ENCODE measurements at places on chromosomes 7 and 10.

- DNase-seq = no peak
- no peaks in the 10 kb centered on the region for H3K36me3 ChIP-seq
- no peaks in the 10 kb centered on the region for H3K27me3 ChIP-seq
- no peak overlapping the region for H3K27ac ChIP-seq
- no peaks in the 10 kb centered on the region for H3K4me1 ChIP-seq
Observed at GRCh38 chr10:10225136-10225676, 792.5 kb upstream of the CELF2 start.

DNA sequence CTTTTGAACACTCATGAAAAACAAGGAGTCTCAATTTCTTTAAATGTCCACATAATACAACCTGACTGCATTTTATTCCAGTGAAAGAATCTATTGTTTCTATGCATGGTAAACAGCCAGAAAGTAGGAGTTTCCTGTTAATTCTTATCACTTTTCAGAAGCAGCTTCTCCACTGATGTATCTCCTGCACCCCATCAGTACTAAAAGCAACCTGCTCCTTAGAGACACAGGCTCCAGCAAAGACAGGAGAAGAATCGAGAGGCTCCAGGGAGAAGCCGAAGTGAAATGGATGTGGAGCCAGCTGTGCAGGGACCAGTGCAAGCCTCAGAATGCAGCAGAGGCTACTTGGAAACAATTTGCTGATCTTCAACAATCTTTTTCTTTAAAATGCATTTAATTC lies 16.4 kb upstream of the C10orf120 start:
- H3K36me3 ChIP-seq = no peaks in the 10 kb centered on the region
- H3K4me1 ChIP-seq = no peaks in the 10 kb centered on the region
- no peak for DNase-seq
- H3K27me3 ChIP-seq = peaks cover 85% of the 10 kb centered on the region
- no peak overlapping the region for H3K27ac ChIP-seq

DNA sequence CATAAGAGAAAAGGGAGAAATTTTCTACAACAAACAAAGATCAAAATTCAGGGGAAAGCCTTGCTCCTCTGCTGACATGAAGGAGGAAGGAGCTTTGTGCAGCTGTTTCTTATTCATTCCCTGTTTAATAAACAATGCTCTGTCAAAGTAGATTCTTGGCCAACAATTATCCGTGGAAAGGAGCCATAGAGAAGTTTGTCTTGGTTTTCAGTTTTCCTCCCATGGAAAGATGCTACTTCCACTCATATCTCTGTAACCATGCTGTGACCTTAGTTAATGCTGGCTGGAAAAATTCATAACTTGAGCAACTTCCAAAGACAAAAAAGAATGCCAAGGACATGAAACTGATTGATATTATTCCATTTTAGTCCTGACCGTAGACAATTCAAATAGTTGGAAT lies 8.1 kb downstream of the DDC start:
- H3K36me3 ChIP-seq = no peaks in the 10 kb centered on the region
- DNase-seq = no peak
- H3K4me1 ChIP-seq = no peaks in the 10 kb centered on the region
- no peak overlapping the region for H3K4me3 ChIP-seq

GRCh38 chr10:10462151-10462941 lies 555.3 kb upstream of the CELF2 start:
- no peaks in the 10 kb centered on the region for H3K27me3 ChIP-seq
- no peak overlapping the region for H3K4me3 ChIP-seq
- no peak for DNase-seq
- H3K27ac ChIP-seq = no peak overlapping the region

DNA sequence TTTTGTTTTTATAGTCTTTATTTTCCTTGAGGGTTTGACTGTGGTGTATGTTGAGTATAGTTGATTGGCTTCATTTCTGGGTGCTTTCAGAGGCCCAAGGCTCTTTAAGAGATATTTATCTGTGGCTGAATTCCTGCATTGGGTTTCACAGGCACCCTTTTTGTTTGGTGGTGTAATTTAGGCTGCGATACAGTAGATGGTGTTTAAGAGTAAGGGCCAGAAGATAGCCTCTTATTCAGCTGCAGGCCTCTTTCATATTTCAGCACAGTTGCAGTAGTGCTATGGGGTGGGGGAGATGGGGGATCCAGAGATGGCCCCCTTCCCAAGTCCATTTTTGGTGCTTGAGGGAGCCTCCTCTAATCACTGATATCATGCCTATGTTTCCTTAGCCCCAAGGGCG lies 69.7 kb downstream of the MGAM2 start:
- no peak overlapping the region for H3K27ac ChIP-seq
- no peaks in the 10 kb centered on the region for H3K27me3 ChIP-seq
- no peak for DNase-seq
- H3K36me3 ChIP-seq = no peaks in the 10 kb centered on the region
- no peak overlapping the region for H3K4me3 ChIP-seq

- peaks cover 85% of the 10 kb centered on the region for H3K4me1 ChIP-seq
- no peaks in the 10 kb centered on the region for H3K27me3 ChIP-seq
- H3K36me3 ChIP-seq = no peaks in the 10 kb centered on the region
- peak; percentile 84 for DNase-seq
- no peak overlapping the region for H3K4me3 ChIP-seq
Observed at GRCh38 chr10:71232089-71232998, 20.0 kb downstream of the UNC5B start.

GRCh38 chr10:133159611-133159949 lies 439 bp upstream of the KNDC1 start:
- H3K27ac ChIP-seq = no peak overlapping the region
- no peak overlapping the region for H3K4me3 ChIP-seq
- DNase-seq = no peak
- peaks cover 71% of the 10 kb centered on the region for H3K27me3 ChIP-seq
- peaks cover 15% of the 10 kb centered on the region for H3K4me1 ChIP-seq

GRCh38 chr10:51770709-51771108 lies 71.3 kb upstream of the CSTF2T start:
- H3K36me3 ChIP-seq = no peaks in the 10 kb centered on the region
- no peaks in the 10 kb centered on the region for H3K4me1 ChIP-seq
- DNase-seq = no peak
- H3K4me3 ChIP-seq = no peak overlapping the region
- H3K27ac ChIP-seq = no peak overlapping the region

DNA sequence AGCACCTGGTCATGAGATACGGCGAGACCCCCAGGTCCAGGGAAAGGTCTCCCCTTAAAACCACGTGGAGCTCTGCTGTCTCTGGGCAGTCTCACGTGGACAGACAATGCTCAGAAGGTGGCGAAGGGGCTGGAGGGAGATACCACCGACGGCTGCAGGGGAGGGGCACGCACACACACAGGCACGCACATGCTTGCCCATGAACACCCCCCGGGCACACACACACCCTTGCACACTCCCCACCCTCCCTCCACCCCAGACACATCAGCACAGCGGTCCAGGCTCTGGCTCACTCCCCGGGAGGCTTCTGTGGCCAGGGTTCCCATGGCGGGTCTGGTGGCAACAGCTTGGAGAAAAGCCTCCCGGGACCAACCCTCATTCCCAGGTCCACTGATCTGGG lies 52.4 kb upstream of the TNRC18 start:
- peaks cover 14% of the 10 kb centered on the region for H3K4me1 ChIP-seq
- DNase-seq = no peak
- no peaks in the 10 kb centered on the region for H3K27me3 ChIP-seq
- H3K4me3 ChIP-seq = no peak overlapping the region
- H3K27ac ChIP-seq = no peak overlapping the region

DNA sequence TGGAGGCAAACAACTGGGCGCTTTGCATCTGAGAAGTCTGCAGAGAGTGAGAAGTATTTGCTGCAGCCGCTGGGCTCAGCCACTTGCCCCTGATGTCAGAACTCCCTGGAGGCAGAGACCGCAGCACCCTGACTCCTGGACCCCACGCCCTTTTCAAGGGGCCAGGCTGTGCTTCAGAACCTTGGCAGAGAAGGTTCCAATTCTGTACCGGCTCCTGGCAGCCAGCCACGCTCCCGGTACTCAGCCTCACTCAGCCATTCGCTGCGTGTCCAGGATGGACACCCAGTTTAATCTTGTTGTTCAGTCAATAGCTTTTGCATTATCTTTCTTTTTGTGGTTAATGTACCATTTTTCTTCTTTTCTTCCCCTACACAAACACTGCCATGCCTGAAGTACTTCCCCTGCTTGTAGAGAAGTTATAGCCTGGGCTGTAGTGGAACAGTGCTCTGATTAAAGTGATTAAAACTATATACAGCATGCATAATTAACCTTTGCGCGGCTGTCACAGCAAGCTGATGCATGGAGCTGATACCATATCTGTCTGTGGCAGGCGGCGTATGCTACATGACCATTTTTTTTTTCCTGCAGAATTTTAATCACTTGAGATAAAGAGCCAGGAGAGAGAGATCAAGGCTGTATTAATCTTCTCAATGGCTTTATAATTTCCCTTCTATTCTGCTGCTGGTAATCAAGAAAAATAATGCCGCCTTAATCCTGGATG lies 578.5 kb downstream of the SDK1 start:
- H3K27ac ChIP-seq = no peak overlapping the region
- DNase-seq = peak; percentile 27
- H3K36me3 ChIP-seq = no peaks in the 10 kb centered on the region

GRCh38 chr7:106022193-106022821 lies 59.2 kb downstream of the CDHR3 start:
- no peak overlapping the region for H3K4me3 ChIP-seq
- DNase-seq = no peak
- H3K27me3 ChIP-seq = peaks cover 13% of the 10 kb centered on the region

DNA sequence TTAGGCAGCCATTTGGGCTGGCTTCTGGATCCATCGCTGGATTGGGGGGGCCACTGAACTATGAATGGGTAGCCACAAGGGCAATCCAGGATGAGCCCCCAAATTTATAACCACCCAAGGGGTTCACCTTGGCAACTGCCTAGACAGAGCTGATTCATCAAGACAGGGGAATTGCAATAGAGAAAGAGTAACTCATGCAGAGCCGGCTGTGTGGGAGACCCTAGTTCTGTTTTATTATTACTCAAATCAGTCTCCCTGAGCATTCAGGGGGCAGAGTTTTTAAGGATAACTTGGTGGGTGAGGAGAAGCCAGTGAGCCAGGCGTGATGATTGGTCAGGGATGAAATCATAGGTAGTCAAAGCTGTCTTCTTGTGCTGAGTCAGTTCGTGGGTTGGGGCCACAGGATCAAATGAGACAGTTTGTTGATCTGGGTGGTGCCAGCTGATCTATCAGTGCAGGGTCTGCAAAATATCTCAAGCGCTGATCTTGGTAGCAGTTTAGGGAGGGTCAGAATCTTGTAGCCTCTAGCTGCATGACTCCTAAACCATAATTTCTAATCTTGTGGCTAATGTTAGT lies 57.9 kb downstream of the DNAJB9 start:
- DNase-seq = no peak
- H3K4me3 ChIP-seq = no peak overlapping the region
- no peak overlapping the region for H3K27ac ChIP-seq
- H3K27me3 ChIP-seq = peaks cover 9% of the 10 kb centered on the region
- peaks cover 11% of the 10 kb centered on the region for H3K4me1 ChIP-seq

- peaks cover 35% of the 10 kb centered on the region for H3K36me3 ChIP-seq
- peaks cover 42% of the 10 kb centered on the region for H3K4me1 ChIP-seq
- no peaks in the 10 kb centered on the region for H3K27me3 ChIP-seq
- H3K4me3 ChIP-seq = no peak overlapping the region
- no peak overlapping the region for H3K27ac ChIP-seq
- no peak for DNase-seq
Observed at GRCh38 chr10:74973741-74974392, 137.6 kb upstream of the SAMD8 start.

- DNase-seq = no peak
- H3K4me3 ChIP-seq = no peak overlapping the region
- peak overlapping the region; percentile 60 for H3K27ac ChIP-seq
- no peaks in the 10 kb centered on the region for H3K36me3 ChIP-seq
Observed at GRCh38 chr7:143321734-143322133, 5.8 kb downstream of the CLCN1 start.

DNA sequence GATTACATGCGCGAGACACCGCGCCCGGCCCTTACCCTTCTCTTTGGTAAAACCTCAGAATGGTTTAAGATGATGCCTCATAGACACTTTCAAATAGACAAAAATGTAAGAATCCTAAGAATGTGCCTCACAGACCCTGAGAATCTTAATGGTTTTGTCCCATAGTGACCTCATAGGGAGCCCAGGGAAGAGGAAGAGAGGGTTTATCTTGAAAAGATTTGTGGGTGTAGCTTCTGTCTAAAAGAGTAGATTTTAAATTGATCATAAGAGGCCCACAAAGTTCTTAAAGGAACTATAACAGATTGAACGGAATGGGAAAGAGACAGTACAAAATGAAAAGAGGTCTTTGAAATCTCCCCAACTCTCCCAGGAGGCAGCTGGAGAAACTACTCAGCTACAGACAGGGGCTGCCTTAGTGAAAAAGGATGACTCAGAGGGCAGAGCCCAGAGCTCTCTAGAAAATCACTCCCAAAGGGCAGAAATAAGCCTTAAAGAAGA lies 220.6 kb downstream of the ADRA2A start:
- no peak overlapping the region for H3K4me3 ChIP-seq
- H3K27ac ChIP-seq = no peak overlapping the region
- no peak for DNase-seq
- no peaks in the 10 kb centered on the region for H3K4me1 ChIP-seq
- no peaks in the 10 kb centered on the region for H3K36me3 ChIP-seq

DNA sequence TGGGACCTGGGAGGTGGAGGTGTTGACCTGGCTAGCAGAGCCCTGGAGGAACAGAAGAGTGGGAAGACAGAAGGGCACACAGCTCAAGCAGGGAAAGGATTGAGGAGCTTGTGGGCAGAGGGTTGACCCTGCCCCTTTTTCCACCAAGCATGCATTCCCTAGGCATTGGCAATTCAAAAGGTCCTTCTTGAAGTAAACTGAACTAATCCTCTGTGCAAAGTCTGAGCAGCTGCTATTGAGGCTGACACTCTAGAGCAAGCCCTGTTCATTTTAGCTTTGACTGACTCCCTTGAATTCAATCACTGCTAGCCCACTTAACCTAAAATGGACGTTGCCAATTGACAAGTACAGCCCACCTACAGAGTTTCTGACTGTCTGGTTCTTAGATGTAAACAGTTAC lies 116.5 kb upstream of the TNS3 start:
- H3K4me1 ChIP-seq = no peaks in the 10 kb centered on the region
- H3K36me3 ChIP-seq = no peaks in the 10 kb centered on the region
- no peak overlapping the region for H3K4me3 ChIP-seq
- H3K27me3 ChIP-seq = no peaks in the 10 kb centered on the region
- DNase-seq = no peak
- H3K27ac ChIP-seq = no peak overlapping the region

DNA sequence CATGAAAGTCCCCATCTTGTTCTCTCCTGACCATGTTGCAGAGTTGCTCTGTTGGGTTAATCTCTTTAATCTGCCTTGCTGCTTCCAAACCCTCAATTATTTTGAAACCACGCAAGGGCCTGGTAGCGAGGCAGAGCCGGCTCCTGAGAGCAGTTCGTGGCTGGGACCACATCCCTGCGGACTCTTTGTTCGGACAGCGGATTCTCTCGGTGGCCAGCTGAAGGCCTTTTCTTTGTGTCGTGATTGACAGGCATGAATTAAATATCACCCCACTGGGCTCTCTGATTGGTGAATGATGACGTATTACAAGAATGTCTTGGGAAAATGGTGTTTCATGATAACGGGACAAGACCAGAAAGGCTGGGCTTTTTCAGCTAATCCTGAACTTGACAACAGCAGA lies 66.9 kb upstream of the ARHGAP21 start:
- no peak overlapping the region for H3K4me3 ChIP-seq
- H3K27ac ChIP-seq = no peak overlapping the region
- H3K27me3 ChIP-seq = no peaks in the 10 kb centered on the region
- no peaks in the 10 kb centered on the region for H3K4me1 ChIP-seq
- DNase-seq = no peak
